HAP-1 (cell line): ENCODE measurements at places on chromosomes 11 and 22.

DNA sequence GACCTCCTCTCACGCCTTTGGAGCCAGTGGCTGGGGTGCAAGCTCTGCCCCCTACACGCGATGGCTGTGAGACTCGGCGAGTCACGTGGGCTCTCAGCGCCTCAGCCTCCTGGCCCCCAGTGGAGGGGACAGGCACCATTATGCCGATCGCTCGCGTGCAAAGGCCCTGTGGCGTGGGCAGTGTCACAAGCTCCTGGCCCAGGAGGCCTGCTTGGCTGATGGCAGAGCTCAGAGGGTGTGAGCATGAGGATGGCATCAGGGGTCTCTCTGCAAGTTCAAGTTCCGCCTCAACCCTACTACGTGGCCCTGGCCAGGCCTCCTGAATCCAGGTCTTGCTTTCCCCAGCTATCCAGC lies 90.8 kb upstream of the KCNQ1OT1 start:
- DNase-seq, result no peak

DNA sequence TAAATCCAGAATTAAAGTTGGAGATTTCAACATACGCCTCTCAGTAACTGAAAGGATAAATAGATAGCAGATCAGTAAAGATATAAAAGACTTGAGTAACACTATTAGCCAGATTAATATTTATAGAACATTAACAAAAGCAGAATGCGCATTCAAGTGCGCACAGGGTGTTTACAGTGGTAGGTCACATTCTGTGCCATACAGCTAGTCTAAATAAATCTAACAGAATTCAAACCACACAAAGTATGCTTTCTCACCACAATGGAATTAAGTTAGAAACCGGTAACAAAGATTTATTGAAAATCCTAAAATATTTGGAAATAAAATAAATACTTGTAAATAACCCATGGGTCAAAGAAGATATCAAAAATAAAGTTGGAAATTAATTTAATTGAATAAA lies 341.0 kb downstream of the DYNC2H1 start:
- DNase-seq, result no peak

GRCh38 chr11:109865548-109866186 lies 227.5 kb upstream of the ZC3H12C start:
- DNase-seq, result no peak

GRCh38 chr11:118939953-118940598 lies 14.3 kb upstream of the BCL9L start:
- DNase-seq, result no peak

DNA sequence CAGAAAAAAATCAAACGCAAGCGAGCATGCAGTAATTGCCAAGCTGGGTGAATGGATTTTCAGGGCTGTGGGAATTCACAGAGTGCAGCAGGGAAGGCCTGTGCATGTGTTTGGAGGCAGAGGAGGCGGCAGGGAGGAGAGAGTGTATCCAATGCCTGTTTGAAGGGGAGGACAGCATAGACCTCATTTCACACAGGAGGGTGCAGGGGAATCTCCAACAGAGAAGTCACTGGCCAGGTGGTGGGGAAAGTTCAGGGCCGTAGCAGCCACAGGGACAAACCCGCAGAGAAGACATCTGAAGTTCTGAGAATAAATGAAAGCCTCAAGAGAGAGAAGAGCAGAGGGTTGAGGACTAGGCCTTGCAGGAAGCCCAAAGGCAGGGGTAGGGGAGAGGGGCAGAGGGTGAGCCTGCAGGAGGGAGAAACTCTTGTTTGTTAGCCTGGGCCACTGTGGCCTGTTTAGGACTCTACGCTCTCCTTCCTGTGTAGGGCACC lies 19.2 kb upstream of the KDM2A start:
- DNase-seq, result no peak

DNA sequence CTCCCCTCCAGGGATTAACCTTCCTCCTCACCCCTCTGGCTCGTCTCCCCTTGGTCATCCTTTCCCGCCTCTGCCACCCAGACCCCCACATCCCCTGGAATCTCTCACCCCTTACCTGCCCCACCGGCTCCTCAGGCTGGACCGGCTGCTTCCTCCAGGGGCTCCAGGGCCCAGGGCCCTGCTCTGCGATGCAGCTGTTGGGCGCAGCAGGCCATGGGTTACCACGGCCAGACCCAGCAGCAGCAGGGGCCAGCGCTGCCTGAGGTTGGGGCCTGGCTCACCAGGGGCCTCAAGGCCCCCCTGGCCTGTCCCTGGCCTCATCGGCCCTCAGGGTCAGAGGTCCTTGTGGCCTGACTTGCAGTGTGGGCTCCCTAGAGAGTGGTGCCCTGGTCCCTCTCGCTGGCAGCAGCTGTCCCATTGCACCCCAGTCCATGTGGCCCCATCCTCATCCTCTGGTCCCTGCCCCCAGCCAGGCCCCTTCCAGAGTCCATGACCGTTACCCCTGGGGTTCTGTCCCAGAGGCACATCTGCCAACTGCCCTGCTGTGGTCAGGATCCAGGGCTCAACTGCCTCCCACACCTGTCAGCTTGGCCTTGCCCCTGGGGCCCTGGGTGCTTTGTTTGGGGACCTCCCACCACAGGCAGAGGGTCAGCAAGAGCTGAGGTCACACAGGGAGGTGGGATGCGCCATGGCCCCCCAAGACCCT lies at the start of gene IGLL1:
TSS of gene IGLL1 (minus strand) at position 421 of the 706 bp plus-strand sequence. CDS start at position 321, 100 bp downstream.
- DNase-seq, result no peak

DNA sequence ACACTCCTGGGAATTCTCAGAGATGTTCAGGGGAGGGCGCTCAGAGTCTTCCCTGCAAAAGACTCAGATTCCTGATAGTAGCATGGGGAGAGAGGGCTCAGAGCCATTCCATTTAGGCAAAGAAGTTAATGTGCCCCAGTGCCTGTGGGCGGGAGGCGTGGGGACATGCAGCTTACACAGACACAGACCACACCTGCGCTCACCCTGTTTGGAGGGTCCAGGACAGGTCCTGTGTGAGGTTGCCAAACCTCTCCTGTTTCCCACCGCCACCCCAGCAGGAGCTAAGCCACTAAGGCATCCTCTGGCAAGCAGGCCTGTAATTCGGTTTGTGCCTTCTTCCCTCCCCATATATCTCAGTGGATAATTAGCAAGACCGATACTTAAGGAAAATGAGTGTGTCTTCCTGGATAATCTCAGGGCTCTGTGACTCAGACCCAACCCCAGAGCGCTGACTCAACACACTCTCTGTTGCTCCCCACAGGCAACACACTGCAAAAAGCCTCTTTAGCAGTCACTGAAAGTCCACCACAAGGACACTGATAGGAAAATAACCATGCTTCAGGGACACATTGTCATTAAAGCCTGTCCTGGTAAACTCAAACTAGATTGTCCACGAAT lies 118.9 kb upstream of the LMO1 start:
- DNase-seq, result no peak

DNA sequence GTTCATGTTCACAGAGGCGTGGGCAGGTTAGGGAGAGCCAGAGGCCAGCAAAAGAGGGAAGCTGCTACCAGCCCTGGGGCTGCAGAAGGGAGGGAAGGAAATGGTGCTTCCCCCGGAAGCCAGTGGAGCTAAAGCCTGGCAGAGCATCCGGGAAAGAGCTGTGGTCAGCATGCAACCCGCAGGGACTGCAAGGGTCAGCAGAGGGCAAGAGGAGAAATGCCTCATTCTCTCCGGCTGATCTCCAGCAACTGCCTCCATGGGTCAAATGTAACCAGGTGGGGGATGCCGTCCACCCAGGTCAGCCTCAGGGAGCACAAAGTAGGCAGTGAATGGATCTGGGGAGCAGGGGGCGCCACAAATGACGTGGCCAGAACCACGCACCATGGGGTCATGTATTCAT lies 36.9 kb upstream of the PRR5 start:
- DNase-seq, result no peak

GRCh38 chr22:38083931-38084631 lies at the start of gene SLC16A8:
TSS of gene SLC16A8 (minus strand) at chr22:38084184. CDS start at chr22:38082873, 1,311 bp downstream.
- DNase-seq, result peak; percentile 76

DNA sequence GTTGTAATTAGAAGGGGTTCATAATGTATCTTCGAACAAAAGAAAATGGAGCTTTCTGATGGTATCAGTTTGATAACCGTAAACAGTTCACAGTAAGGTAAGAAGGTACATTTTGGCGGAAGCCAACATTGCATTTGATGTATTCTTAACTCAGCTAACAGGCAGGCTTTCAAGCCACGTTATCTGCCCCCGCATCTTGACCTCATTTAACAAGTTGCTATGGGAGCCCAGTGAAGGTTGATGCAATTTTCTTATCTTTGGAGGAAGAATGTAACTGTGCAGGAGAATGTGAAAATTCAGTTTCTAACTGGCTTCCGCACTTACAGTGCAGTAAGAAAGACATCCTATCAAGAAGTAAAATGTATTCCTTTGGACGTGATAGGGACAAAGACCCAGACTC lies 110.6 kb downstream of the ETS1 start:
- DNase-seq, result no peak

DNA sequence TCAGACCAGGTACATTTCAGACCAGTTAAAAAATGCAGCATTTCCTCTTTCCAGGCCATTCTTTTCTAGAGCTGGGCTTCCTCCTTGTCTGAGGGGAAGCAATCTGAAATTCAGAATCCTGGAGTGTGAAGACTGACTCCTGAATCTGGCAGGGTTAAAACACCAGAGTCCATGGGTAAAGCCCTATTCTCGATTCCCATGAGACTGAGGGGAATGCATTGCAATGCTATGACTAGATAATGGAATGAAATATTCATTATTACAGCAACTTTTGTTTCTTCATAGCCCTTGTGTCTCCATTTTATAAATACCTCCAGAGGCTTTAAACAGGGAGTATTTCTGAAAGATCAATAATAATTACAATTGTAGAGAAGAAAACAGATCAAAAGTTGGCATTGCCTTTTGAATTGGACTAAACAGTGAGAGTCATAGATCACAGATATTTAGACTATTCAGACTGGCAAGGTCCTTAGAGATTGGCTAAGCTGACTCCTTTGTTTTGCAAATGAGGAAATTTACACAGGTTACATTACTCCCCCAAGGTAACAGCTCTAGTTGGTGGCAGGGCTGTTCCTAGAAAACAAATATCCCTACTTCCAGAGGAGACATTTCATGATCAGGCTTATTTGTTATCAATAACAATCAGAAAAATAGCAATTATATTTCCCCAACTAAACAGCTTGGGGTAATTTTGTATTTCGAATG lies 632.6 kb upstream of the KIRREL3 start:
- DNase-seq, result no peak

- DNase-seq, result no peak
Observed at GRCh38 chr11:516400-516799, 9.4 kb upstream of the RNH1 start.

GRCh38 chr11:23423104-23423503 lies 562.8 kb upstream of the CCDC179 start:
- no peak for DNase-seq
